ENCODE measurements at places on chromosomes 16 and 17.

DNA sequence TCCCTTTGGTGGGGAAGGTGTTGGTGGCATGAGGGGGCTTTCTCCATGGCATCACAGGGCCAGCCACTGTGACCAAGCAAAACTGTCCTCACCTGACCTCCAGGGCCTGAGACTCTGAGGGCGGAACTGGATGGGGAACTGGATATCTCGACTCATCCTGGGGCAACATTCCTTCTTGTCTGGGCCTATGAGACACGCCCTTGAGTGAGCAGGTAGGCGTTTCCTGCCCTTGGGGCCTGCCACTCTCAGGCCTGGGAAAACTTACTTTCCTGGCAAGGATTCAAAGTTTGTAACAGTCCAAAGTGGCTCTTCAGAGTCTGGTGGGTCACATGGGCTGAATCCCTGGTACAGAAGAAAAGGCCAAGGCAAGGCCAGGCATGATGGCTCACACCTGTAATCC, 9.6 kb downstream of the MT1X start:
- DNase-seq = peak; percentile 33

DNA sequence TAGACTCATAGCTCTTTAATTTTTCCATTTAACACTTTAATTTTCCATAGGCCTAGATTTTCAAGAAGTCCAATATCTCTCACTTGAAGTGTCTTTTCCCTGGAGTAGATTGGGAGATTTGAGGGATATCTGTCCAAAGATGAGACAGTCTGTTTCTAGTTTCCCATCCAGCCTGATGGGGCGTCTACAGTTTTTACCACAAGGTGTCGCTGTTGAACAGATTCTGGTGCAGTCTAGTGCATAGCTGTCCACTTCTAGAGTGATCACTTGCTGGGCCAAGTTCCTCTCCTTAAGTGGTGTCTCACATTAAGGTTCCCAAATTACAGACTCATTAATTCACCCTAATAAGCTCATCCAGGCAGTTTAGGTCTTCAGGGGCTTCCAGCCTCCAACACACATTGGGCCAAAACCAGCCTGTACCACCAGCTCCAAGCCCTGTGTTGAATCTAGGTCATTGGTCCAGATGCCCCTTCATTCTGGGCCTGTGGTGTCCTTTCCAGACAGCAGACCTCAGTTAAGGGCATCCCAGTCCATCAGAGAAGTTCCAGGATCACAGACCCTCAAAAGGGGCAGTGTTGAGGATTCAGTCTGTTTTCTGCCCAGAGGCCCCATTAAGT, 9.4 kb downstream of the SNX20 start:
- peak; percentile 49 for DNase-seq

GRCh38 chr16:79360267-79360666, 240.3 kb downstream of the MAF start:
- no peak for DNase-seq

GRCh38 chr17:40848583-40849235, 18.3 kb downstream of the KRT12 start:
- no peak for DNase-seq
